Tongue (tissue), 3 donors: ENCODE measurements at places on chromosomes 4 and X. TPM values are rescaled to one million over a fixed set of nuclear protein-coding genes. Genes with fewer than 3 reads are reported as not detected.
A peak's percentile ranks its signal among the peaks of the same experiment; 100 is the strongest.

DNA sequence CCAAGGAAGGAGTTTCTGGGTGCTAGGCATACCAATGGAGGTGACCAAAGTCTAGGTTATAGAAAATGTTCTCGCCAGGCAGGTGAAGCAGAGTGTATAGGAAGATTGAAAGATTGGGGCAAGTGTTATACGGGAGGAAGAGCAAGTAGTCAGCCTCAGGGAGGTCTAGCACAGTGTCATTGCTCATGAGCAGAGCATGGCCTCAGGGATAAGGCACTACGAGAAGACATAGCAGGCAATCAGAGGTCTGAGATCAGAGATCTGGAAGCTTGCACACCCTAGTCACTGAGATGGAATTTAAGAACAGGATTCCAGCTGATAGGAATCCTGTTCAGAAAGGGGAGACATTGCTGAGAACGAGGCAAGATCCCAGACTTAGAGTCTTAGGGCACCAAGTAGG lies 350.0 kb upstream of the CASK start:
- no peak for DNase-seq

- DNase-seq: no peak
These were observed 28.9 kb upstream of the NDUFC1 start for GRCh38 chr4:139331185-139331584.

GRCh38 chrX:16992445-16992844 lies 46.0 kb downstream of the REPS2 start:
- DNase-seq: peak; percentile 57

- no peak for DNase-seq
These were observed 143.0 kb downstream of the TSPAN5 start for GRCh38 chr4:98515470-98515809.

DNA sequence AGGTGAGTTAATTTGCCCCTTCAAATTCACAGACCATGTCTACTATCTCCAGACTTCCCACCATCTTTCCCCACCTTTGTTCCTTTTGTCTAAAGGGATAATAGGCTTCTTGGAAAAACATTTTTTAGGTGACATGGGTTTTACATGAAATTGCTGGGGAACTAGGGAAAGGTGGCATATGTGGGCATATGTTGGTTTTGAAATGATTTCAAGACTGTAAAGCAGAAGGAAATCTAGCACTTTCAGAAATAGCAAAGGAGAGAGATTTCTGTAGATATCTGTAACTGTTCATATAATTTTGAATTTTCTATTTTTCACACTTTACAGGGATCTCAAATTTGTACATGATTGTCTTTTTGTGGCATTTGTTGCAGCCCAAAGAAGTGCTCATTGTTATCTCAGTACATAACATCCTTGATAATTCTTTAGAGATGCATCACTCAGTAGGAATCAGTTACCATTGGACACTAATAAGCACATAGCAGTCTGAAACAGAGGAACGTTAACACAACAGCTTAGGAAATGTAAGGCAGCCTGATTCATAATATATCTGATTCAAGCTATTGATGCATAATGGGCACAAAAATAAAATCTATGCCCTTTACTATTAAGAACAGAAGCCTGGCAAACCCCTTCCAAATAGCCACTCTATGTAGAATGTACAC lies 659.7 kb downstream of the CENPC start:
- DNase-seq: no peak

GRCh38 chrX:122941806-122942205 lies 242.3 kb upstream of the GRIA3 start:
- DNase-seq: no peak

DNA sequence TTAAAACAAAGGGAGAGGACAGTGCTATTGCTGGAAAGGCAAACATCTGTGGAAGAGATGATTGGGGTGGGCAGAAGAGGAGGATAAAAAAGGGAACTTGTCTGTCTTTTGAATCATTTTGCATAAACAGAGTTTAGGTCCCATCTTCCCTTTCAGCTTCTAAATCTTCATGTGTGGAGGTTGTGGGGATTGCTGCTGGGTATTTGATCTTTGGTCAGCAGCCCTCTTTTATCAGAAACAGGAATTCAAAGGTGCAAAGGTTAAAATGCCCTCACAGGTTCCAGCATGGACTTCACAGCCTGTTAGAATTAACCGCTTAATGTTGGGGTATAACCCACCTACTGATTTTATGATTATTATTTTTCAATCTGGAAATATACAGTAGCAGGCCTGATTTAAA lies 39.5 kb upstream of the TMEM154 start:
- no peak for DNase-seq

DNA sequence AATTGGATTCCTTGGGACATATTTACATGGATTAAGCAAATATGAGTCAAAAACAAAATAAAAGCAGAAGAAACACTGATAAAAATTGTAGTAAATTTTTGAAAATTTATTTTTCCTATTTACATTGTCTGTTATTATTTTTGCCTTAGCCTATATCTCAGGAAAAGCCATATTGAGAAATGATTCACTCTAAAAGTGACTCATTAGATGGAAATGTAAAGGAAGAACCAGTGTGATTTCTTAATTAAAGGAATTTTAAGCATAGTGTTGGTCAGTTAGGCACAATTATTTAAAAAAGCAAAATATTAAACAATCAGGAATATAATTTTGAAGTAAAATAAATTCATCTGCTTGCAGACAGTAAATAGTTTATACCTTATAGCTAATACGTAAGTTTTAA lies 167.4 kb upstream of the NAP1L5 start:
- DNase-seq: no peak

DNA sequence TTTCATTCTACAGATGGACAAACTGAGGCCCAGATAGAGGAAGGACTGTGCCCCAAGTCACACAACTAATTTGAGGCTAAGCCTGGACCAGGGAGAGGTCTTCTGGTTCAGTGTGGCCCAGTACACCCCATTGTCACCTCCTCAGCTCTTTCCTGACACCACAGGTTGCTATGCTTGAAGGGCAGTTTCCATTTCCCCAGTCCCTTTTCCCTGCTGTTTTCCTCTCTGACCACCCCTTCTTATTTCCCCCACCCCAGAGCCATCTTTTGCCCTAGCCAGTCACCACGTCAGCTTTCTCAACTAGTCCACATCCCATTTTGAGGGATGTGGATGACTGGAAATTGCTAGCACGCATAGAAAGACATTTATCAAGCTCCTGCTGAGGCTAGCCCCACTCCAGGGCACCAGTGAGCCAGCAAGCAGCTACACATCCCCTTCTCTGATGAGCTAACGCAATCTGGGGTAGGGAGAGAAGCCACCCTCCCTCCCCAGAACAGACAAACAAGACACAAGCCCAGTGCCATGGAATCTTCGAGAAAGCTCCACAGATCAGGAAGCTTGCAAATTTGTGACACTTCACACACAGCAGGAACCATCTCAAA lies 1.3 kb downstream of the GABRE start:
- DNase-seq: peak; percentile 5

- no peak for DNase-seq
These were observed 62.9 kb downstream of the BRCC3 start for GRCh38 chrX:155134255-155134654.

DNA sequence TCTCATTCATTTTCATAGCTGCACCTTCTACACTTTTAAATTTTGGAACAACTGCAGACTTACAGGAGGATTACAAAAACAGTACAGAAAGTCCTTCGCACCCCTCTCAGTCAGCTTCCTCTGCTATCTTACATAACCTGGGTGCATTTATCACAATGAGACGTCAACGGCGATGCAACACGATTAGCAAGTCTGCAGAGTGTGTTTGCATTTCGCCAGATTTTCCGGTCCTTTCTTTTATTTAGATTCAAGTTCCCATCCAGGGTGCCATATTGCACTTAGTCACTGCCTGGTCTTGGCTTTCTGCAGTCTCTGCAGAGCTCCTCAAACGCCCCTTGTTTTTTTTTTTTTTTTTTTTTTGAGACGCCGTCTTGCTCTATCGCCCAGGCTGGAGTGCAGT lies 85.9 kb downstream of the ASMT start:
- DNase-seq: no peak

DNA sequence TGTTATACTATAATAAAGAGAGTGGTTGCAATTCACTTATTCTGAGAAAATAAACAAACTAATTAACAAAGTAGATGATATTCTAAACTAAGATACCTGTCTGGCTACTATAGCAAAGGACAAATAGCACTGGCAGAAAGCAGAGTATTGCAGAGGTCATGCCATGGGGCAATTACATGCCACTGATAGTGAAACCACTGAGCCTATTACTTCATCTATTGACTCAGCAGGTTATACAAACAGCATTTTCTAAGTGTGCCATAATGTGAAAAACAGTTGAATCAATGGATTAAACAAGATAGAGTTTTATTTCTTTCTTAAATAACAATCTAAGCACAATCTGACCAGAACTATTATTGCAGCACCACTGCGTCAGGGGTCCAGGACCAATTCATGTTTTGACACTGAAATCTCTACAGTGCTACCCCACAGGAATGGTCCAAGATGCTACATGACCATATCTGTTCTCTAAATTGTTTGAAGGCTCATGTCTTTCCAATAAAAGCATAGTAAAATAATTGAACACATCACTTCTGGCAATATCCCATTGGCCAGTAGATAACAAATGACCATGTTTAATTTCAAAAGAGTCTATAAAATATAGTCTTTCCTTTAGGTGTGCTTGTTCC lies 389.5 kb upstream of the GRID2 start:
- no peak for DNase-seq

DNA sequence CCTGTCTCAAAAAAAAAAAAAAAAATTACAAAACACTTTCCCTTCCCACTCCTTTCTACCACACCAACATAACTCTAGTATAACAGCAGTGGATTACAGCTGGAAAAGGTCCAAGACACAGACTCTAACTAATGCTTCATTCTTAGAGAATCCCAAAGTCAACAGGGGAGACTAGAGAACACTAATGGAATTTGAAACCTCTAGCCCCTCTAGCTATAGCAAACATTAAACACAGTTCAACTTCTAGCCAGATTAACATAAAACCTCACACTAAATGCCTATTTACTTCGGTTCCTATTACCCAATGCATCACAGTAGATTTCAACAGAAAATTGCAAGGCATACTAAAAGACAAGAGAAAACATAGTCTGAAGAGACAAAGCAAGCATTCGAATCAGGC lies 10.5 kb upstream of the DHX15 start:
- DNase-seq: peak; percentile 73

- DNase-seq: no peak
These were observed 36.1 kb downstream of the IL13RA1 start for GRCh38 chrX:118763489-118763888.

DNA sequence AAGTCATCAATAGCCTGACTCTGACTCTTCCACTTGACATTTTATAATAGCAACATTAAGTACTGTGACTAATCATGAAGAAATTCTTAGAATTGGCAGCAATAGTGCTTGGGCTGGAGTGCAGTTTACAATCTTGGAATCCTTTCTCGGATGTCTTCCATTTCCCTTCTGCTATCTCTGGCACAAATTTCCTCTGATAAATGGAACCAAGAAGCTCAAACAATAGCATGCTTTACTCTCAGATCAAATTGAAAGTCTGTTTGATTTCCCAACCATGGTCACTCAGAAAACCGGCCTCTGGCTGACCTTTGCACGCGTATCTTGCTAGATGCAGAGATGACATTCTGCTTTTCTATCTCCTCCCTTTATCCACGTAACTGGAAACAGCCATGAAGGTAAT lies 99.0 kb upstream of the SPANXC start:
- peak; percentile 10 for DNase-seq

DNA sequence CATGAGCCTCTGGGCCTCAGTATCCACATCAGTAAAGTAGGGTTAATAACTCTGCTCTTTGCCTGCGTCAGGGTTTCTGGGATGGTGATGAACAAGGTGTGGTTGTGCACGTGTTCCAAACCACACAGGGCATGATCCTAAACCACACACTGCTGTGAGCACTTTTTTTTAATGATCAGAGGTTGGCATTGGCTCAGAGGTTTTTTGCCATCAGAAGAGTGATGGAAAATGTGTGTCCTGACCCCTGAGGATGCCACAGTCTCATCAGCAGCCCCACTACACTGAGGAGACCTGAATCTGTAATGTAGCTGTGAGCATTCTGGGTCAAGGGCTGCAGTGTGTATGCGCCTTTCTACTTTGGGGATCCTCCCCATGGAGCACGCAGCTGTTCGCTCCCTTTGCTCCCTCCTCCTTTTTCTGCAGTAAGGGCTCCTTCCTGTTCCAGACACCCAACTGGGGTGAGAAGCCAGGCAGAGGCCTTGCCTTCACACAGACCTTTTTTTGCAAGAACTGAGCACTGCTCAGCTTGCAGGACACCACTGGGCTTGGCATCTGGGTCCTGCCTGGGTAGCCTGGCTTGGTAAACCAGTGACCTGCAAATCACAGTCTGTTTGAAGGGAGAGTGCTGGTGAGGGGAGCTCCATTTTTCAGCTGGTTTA lies 87.5 kb downstream of the MAMLD1 start:
- DNase-seq: no peak

DNA sequence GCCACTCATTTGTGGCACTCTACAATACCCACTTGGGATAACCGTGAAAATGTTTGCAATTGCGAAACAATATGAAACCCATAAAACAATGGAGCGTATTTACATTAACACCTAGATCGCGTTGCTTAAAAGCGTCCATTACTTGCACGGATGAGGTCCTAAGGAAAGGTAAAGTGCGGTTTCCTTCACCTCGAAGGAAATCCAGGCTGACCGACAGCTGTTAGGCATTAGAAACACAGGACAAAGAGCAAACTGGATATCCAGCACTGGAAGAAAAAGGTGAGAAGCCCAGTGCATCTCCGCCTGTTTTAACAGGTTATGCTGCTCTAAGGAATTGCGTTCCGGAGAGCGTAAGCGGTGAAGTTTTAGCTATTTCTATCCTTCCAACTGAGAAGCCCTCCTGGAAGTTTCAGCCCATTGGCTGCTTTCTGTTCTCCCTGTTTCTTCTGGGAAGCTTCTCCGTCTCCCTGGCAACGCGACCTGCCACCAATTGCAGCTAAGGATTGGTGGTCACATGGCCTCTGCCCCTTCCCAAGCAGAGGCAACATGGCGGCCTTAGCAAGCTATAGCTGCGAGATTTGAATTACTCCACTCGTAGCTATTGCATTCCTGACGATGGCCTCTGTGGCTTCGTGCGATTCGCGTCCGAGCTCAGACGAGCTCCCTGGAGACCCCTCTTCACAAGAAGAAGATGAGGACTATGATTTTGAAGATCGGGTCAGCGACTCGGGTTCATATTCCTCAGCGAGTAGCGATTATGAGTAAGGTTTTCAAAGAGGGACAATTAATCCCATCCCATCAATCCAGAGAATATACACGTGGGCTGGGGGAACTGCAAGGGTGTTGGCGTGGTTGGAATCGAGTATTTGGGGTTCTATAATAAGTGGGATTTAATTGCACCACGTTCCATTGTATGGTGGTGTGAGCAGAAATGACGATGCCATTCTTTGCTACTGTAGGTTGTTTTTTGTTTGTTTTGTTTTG lies at the start of gene INTU:
TSS of gene INTU (plus strand) at position 538 of the 984 bp plus-strand sequence. CDS start at position 616, 78 bp downstream.
- DNase-seq: peak; percentile 98

DNA sequence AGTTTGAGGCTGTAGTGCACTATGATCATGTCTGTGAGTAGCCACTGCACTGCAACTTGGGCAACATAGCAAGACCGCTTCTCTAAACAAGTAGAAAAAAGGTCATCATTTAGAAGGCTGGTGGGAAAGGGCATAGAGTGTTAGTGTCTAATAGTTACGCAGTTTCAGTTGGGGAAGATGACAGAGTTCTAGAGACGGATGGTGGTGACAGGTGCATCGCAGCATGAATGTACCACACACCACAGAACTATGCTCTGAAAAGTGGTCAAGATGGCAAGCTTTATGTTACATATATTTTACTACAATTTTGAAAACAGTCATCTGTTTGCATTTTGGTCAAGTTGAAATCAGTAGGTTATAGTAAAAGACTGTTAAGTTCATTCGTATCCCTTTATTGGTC lies 23.7 kb upstream of the CLDN34 start:
- no peak for DNase-seq

- no peak for DNase-seq
These were observed 61.5 kb upstream of the AP1S2 start for GRCh38 chrX:15915959-15916703.

The CPE gene
- 147 TPM for total RNA-seq

The FGF13 gene
- 49.3 TPM for total RNA-seq

The AFF2 gene
- 3.1 TPM for total RNA-seq
